Activated CD4-positive, alpha-beta T cell treated with anti-CD3 and anti-CD28 coated beads, Interleukin-2, amount 50 U/mL, for 1 hour (primary cell): ENCODE measurements at places on chromosomes 1 and 21.

GRCh38 chr1:8813016-8813763 lies 4.2 kb downstream of the RERE start:
- no peak for DNase-seq

GRCh38 chr1:245225322-245226202 lies 70.8 kb downstream of the KIF26B start:
- no peak for DNase-seq

DNA sequence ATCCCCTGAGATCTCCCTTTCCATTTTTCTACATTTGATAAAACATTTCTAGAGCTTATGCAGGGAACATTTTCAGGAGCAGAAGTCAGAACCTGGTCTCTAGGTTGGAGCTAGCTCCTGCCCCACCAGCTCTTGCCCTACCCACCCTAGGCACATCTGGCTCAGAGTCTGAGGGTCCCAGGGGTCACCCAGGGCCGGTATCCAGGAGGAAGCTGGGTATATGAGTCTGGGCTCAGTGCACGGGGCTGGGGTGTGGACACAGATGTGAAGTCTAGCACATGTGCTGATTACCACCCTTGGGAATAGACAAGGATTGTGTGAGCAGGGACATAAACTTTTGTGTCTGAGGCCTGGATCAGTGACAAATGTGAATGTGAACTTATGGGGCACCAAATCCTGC lies 95.4 kb downstream of the MATN1 start:
- no peak for DNase-seq

DNA sequence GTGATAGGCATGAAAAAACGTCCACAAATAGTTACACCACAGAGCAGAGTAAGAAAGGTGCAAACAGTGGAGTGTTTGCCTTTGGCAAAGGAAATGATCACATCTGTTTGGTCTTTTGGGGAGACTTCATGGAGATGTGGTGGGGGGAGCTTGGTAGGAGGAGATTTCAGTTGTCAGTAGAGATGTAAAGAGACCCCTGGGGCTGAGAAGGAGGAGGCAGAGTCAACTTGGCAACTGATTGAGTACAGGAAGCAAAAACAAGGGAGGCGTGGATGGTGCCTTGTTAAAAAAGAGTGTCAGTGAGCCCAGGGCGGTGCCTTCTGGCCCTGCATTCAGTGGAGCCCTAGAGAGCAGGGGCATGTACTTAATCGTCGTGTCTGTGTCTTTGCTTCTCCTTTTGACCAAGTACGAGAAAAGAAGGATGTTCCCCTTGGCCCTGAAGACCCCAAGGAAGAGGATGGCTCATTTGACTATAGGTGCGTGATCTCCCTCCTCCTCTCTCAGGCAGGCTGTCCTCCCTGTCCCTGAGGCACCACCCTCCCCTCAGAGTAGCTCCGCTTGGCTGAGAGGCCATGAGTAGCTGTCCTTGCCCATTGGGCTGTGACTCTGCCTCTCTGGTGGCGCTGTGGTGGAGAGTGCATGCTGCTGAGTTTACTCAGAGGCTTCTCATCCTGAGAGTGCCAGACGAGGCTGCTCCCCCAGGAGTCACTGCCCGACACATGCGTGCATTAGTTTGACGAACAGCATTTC lies 30.4 kb upstream of the CNTN2 start:
- DNase-seq: no peak

DNA sequence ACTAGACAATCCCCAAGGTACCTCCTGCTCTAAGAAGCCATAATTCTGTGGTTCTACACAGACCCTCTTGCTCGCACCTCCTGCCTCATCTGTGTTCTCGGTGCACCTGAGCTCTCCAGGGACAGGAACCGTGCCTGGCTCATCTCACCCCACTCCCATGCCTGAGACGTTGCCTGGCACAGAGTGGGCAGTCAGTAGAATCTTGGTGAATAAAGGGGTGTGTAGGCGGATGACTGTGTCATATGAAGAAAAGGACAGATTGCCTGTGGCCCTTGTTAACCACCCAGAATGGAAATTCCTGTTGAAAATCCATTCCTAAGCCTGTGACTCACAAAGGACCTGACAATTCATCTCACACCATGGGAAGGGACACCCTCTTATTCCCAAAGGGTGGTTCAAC lies 92.9 kb downstream of the KCNN3 start:
- DNase-seq: no peak

DNA sequence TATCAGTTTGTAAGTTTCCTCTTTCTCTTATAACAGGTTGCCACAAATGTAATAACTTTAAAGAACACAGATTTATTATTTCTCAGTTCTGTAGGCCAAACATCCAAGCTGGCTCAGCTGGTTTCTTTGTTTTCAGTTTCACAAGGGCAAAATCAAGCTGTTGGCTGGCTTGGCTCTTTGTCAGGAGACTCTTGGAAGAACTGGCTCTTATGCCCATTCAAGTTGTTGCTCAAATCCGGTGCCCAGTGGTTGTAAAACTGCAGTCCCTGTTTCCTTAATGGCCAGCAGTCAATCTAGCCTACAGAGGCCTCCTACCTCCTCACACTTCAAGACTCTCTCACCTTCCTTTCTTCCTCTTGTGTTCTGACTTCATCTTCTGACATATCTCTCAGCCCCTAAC lies 1171.0 kb downstream of the MRPL39 start:
- no peak for DNase-seq

DNA sequence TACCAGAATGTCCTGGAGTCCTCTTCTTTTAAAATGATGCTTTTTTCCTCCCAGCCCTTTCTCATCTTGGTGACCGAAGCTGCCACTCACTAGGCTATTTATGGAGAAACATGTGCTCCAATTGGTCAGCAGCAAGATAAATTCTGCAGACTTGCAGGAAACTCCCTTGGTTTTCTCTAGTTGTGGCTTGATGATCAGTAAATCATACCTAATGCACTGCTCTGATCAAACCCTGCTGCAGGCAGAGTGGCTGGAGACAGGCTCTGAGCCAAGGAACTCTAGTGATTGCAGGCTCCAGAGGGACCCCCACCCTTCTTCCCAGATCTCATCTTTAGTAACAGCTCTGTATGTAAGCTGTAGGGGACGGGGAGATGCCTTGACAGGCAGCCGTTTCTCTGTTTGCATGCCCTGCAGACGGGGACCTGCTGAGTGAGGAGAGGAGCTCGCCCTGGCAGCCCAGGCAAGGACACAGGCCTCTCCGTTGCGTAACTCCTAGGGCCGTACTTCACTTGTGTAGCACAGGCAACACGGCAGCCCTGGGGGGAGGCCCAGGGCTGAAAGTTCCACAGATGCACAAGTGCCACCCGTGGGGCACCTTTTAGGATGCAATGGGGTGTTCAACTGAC lies 14.5 kb downstream of the SLC6A17 start:
- no peak for DNase-seq

- no peak for DNase-seq
These were observed 124.9 kb downstream of the RGS2 start for GRCh38 chr1:192933744-192934143.

DNA sequence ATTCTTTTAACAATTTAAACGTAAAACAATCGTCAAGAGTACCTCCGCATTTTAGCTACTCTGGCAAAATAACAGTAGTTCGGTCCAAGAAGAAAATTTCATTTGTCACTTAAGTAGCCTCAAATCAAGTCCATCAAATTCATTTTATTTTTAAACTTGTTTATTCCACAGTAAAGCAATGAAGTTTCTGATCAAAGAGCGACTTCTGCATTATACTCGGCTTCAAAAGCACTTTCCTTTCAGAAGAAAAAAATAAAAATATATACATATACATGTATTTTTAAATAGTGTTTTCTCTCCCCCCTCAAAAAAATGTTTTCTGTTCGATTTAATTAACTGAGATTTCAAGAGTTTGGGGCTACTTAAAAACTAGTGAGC lies 115.0 kb downstream of the RERE start:
- DNase-seq: no peak

DNA sequence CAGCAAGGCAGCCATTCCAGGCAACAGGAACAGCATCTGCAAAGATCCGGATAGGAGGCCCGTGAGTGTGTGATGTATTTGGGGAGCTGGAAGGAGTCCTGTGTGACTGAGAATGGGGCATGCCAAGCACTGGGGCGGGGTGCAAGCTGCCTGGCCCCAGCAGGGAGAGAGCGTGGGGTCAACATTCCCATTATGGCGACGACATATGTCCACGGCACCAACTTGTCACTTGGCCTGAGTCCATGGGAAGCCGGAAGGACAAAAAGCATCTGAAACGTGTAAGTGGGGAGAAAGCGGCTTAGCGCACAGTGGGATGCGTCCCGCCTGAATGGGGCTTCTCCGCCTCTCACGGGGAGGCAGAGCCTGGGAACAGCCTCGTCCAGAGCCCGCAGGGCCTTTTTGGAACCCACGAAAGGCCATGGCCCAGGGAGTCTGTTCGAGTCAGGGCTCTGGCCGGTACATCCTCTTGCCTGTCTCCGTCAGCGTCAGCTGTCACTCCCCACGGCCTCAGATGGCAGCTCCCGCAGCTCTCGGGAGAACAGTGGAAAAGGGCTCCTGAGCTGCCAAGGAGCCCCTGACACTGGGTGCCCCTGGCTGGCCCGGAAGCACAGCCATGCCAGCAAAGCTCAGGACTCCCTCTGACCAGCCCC lies 12.4 kb downstream of the EPHB2 start:
- no peak for DNase-seq

- peak; percentile 67 for DNase-seq
These were observed 440 bp downstream of the PIGP start for GRCh38 chr21:37072274-37072987.

DNA sequence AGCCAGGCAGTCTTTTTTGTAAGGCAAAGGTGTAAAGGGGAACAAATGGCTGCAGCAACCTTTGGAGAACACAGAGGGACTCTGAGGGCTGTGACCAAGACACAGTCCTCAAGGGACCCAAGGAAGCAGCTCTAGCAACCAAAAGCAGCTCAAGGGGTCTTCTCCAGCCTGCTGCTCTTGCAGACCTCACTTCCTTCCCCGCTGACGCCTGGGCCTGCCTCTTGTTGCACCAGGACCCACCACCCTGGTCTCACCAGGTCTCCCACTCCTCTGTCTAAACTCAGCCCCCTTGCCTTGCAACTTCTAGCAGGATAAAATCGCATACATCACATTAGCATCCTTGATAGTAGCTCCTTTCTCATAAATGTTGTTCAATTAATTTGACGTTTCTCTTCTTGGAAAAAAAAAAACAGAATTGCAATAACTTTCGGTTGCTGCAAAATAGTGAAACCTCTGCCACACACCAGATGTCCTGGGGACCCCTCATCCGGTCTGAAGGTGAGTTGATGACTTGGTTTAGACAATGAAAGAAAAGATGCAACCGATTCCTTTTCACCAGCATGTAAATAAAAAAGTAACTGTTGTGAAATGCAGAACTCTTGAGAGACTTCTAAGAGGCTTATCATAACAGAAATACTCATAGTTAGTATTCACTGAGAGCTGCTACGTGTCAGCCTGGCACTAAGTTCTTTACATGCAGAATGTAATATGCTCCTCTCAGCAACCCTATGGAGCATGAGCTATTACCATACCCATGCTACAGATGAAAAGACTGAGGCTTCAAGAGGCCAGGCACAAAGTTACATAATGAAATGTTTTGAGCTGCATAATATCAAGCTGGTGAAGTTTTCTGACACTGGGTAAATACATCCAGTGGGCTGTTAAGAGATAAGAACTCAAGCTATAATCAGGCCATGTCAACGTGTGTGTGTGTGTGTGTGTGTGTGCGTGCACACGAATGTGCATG lies 58.5 kb downstream of the UMODL1 start:
- no peak for DNase-seq

DNA sequence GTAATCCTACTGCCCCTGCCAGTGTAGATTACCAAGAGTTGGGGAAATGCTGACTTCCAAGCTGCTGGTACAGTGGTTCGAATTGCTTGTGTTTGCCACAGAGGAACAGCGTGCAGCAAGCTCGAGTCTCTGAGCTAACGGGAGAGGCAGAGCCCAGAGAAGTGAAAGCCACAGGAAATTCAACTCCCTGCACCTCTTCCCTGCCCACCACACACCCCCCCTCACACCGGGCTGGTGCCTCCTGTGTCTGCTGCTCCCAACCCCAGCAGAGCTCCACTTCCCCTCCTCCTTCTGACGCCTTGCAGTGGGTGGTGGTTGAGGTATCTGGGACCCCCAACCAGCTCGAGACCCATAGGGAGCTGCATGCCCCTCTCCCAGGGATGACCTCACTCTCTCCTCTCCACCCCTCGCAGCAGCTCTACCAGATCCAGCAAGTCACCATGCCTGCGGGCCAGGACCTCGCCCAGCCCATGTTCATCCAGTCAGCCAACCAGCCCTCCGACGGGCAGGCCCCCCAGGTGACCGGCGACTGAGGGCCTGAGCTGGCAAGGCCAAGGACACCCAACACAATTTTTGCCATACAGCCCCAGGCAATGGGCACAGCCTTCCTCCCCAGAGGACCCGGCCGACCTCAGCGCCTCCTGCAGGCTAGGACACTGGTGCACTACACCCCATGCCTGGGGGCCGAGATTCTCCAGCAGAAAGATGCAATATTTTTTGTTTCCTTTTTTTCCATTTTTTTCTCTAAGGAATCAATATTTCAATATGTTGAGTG lies 13.1 kb upstream of the KCNQ4 start:
- DNase-seq: no peak

GRCh38 chr1:117339866-117340700 lies 27.2 kb upstream of the MAN1A2 start:
- DNase-seq: no peak

- DNase-seq: no peak
These were observed 149.9 kb downstream of the SPATA17 start for GRCh38 chr1:217781056-217781455.

DNA sequence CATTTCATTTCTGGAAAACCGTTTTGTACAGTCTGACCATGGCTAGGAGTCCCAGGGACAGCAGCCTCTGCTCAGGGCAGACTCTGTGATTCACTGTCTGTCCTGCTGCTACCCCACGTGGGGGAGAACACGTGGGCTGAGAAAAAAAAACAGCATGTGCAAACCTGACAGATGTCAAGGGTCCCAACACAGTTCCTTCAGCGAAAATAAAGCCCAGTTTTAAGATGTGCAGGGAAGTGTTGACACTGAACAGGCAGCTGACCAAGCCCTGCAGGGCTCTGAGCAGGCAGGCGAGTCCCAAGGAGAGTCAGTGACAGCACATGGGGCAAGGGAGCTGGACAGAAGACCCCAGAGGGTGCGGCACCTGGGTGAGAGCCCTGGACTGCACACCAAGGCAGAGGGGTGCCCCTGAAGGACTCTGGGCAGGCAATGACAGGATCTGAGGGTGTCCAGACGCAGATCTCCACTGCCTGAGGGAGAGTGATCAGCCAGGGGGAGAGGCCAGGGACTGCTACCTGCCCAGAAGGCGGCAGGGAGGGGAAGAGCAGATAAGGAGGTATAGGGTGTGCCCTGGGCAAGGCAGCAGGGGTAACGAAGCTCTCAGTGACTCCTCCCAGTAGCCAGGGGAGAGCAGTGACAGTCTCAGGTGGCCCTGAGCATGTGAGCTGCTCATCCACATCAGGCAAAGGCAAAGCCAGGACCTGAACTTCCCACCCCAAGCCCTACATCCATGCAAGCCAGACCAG lies 5.1 kb upstream of the SPATC1L start:
- no peak for DNase-seq
